ENCODE measurements at places on chromosomes 16 and 17.
A peak's percentile ranks its signal among the peaks of the same experiment; 100 is the strongest.

GRCh38 chr16:19696961-19697360 lies 21.1 kb downstream of the KNOP1 start:
- DNase-seq = no peak

- no peak for DNase-seq
These were observed 9.9 kb downstream of the ITPRIPL2 start for GRCh38 chr16:19123535-19124178.

- peak; percentile 82 for DNase-seq
These were observed 59.1 kb upstream of the CLEC18B start for GRCh38 chr16:74480150-74481029.

DNA sequence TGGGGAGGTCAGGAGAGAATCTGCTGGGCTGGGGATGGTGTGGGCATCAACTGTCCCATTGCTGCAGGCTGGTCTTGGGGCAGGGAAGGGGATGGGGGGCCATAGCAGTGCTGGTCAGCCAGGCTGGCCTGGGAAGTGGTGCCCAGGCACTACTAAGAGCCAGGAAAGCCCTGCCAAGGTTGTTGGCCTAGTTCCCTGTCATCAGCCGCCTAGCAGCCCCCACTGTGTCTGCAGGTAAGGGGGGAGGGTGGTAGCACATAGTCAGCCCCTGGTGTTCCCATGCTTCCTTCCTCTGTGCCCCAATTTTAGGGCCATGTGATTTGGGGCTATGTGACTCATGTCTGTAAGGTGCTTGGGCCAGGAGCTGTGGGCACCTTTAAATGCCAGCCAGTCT lies 17.8 kb downstream of the GJD3 start:
- no peak for DNase-seq

GRCh38 chr16:31464348-31464769 lies 5.1 kb downstream of the ARMC5 start:
- no peak for DNase-seq

DNA sequence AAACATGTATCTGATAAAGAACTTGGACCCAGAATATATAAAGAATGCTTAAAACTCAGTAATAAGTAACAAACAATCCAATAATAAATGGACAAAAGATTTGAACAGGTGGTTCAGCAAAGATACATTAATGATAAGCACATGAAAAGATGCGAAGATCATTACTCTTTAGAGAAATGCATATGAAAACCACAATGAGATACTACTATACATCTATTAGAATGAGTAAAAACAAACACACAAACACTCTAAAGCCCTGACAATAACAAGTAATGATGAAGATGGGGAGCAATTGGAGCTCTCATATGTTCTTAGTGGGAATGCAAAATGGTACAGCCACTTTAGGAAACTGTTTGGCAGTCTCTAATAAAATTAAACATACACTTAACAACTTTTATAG lies 29.1 kb downstream of the OSBPL7 start:
- no peak for DNase-seq

DNA sequence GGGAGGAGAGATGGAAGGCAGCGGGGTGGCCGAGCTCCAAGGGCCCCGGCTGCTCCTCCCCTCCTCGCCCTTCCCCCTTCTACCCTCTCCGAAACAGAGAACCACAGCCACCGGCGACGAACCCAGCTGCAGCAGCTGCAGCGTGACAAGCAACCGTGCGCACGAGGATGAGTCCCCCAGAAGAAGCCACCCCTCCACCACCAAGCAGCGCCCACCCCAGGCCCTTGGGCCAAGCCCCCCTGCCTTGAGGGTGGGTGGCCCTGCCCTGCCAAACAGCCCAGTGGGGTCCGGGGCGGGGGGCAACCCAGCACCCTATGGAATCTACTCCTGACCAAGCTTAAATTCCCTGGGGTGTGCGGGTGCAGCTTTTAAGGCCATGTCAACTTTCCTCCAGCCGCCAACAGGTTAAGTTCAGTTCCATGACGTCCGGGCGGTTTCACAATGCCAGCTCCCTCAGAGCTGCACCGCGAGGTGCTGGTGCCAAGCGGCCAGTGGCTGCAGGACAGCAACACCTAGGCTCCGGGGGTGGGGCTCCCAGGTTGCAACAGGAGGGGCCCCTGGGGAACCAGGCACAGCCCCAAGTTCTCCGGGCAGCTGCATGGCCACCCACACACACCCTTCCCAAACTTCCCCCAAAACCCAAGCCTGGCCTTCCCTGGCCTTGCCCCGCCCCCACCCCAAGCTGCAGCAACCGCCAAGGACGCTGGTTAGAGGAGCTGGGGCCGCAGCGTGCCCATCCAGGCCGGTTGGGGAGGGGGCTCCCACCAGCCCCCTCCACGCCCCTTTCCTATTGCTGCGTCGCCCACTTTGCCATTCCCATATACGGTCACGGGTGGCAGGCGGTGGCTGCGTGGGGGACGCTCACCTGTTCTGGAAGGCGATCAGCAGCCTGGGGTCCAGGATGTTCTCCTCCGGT lies 2.0 kb downstream of the CBX4 start:
- no peak for DNase-seq

DNA sequence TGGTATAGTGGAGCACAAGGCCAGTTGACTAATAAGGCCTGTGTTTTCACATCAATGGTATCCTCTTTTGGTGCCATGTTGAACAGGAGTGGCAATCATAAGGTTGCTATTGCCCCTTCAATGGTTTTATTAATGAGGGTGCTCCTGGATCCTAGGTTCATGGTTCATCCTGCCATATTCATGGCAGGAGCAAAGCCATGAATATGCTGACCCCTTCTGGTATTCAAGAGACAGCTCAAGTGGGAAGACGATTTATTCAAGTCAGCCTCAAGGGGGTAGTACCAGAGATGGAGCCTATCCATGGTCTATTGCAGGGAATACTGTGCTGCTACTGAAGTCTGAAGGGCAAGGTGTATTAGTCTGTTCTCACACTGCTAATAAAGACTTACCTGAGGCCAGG lies 2.6 kb downstream of the ABCA9 start:
- no peak for DNase-seq

GRCh38 chr17:82179946-82180475 lies 32.6 kb downstream of the CCDC57 start:
- DNase-seq = no peak

DNA sequence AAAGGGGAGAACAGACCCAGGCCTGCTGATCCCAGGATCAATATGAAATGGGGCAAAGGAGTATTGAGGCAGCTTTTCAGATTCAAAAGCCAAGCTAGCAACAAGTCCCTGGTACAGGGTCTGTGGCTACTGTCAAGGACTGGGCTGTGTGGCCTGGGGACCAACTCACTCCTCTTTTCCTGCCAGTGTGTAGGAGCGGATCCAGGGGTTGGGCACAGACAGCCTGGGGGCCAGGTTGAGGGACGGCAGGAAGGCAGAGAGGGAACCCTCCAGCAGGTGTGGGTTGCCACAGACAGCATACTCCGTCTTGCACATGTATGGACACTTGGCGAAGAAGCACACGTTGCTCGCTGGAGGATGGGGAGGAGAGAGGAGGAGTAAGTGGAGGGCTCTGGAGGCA lies 29.6 kb downstream of the PRKAR1A start:
- DNase-seq = no peak

DNA sequence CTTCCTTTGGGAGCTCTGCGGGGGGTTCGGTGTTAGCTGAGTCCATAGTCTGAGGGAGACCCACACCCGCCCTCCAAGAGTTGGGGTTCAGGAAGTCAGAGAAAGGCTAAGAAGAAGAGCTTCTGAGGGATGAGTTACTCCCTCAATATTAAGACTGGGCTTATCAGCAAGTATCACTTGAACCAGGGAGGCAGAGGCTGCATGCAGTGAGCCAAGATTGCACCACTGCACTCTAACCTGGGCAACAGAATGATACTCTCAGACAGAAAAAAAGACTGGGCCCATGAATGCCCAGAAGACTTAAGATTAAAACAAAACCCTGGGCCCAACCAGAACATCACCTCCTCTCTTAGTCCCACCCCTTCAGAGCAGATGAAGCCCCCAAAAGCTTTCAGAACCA lies 6.0 kb downstream of the NKIRAS2 start:
- DNase-seq = no peak

DNA sequence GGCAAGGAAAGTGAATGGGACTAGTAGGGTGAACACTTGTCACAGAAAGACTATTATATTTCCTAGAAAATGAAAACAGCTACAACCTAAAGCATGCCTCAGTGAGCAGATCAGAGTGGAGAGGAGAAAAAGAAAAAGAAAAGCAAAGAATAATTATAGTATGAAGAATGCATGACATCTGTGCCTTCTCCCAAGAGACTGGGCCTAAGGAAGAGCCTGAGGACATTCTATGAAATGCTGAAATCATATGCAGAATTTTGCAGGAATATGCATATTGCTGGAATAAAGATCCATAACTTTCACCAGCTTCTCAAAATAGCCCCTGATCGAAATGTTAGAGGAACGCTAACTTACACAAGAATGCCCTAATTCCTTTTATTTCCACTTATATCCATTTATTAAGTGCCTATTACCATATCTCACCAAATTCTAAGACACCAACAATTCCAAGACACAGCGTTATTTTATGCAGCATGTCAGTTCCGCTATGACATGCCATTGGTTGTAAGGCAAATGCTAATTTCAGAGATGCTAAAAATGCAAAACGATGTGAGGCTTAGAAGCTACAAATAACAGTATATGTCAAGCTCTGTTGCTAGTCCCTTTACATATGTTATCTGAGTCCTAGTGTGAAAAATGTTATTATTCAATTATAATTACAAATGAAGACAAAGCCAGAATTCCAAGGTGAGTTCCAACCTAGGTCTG lies 171.0 kb downstream of the SLC39A11 start:
- no peak for DNase-seq
